SW 1271 (cell line): ENCODE measurements at places on chromosomes 2 and 18.

DNA sequence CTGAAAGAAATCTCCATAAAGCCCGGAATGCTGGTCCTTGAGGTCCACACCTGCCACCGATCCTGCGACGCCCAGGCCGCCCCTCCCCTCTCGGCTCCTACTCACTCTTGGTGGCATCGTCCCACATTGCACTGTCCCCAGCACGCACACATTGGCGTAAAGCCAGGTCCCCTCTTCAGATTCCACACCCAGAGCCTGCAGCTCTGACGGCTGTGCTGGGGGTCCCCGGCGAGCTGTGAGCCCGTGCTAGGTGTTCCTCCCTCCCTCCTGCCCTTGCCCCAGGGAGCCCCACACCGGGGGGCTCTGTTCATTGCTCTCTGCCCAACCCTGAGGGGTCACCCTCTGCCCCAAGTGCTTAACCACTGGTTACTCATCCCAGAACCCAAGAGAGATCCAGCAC lies 8.5 kb downstream of the TPO start:
- no peak for DNase-seq

DNA sequence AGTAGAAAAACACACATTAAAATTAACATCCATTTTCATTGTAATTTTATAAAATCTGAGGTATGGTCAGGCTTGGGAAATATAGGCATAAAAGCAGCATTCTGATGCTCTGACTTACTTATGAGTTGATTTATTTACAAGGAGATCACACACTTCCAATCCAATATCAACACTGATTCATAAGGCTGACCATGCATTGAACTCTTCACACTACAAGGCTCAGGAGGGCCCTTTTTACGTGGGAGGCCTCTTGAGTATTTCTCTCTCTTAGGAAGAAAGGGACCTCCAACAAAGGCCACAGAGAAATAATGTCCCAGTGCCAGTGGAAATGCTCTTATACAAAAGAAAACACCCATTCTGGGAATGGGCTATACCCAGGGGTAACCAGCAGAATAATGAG lies 222.8 kb downstream of the NAPG start:
- no peak for DNase-seq

DNA sequence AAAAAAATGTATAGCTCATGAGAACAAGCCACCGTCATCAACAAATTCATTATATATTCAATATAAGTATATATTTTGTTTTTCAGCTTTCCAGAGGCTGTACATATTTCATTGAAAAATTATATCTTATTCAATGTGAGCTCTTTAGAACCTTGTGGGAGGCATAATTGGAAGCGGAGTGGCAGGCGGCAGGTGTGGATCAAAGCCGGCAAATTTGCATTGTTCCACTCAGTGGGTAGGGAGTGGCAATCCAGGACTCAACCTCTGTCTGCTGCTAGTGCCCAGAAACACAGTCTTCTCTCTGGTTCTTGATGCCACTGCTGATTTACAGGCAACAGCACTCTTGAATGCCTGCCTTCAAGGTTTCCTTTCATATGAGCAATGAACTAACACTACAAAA lies 46.9 kb downstream of the GCA start:
- DNase-seq: no peak

- DNase-seq: peak; percentile 47
These were observed 679 bp downstream of the CLK1 start for GRCh38 chr2:200863782-200864175.

- DNase-seq: no peak
These were observed 6.9 kb upstream of the CRIM1 start for GRCh38 chr2:36348721-36349120.

GRCh38 chr2:26598336-26598995 lies 42.7 kb downstream of the CIB4 start:
- DNase-seq: no peak

DNA sequence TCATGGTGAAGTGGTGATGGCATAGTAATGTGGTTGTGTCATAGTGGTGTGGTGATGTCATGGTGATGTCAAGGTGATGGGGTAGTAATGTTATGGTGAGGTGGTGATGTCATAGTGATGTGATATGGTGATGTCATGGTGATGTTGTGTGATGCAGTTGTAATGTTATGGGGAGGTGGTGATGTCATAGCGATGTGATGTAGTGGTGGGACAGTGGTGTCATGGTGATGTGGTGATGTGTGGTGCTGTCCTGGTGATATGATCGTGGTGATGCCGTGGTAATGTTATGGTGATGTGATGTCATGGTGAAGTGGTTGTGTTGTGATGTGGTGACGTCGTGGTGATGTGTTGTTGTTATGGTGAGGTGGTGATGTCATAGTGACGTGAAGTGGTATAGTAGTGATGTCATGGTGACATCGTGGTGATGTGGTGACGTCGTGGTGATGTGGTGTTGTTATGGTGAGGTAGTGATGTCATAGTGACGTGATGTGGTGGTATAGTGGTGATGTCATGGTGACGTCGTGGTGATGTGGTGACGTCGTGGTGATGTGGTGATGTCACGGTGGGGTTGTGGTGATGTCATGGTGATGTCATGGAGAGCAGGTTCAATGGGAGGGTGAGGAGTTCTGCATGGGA lies 242.7 kb upstream of the MYT1L start:
- no peak for DNase-seq

- DNase-seq: no peak
These were observed 73.9 kb downstream of the TGOLN2 start for GRCh38 chr2:85253890-85254289.

DNA sequence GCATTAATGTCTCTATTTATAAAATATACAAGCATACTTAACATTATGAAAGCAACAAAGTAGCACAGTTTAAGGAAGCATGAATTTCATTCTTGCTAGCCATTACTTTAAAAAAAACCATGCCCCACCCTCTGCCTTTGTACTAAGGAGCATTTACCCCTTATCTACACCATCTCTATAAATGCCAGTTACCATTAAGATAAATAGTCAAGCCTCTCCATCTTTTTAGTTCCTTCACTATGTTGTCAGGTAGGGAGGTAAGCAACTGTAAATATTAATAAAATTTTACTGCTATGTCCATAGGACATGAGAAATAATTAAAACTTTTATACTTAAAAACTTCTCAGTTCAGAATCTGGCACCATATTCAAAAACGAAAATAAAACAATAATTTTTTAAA lies 42.1 kb downstream of the ROCK1 start:
- DNase-seq: no peak

- DNase-seq: no peak
These were observed 168.5 kb downstream of the CBLN2 start for GRCh38 chr18:72375618-72376017.

GRCh38 chr18:44671914-44672313 lies 8.8 kb upstream of the SETBP1 start:
- no peak for DNase-seq
